ENCODE measurements at places on chromosomes 5 and 9.
A peak's percentile ranks its signal among the peaks of the same experiment; 100 is the strongest.

GRCh38 chr9:107158321-107158720 is 124.8 kb upstream of the RAD23B start:
- DNase-seq = no peak

- no peak for DNase-seq
These were observed 36.3 kb upstream of the FBXL17 start for GRCh38 chr5:108418197-108418596.

GRCh38 chr5:157607371-157608161 is 32.0 kb upstream of the ADAM19 start:
- DNase-seq = peak; percentile 36

DNA sequence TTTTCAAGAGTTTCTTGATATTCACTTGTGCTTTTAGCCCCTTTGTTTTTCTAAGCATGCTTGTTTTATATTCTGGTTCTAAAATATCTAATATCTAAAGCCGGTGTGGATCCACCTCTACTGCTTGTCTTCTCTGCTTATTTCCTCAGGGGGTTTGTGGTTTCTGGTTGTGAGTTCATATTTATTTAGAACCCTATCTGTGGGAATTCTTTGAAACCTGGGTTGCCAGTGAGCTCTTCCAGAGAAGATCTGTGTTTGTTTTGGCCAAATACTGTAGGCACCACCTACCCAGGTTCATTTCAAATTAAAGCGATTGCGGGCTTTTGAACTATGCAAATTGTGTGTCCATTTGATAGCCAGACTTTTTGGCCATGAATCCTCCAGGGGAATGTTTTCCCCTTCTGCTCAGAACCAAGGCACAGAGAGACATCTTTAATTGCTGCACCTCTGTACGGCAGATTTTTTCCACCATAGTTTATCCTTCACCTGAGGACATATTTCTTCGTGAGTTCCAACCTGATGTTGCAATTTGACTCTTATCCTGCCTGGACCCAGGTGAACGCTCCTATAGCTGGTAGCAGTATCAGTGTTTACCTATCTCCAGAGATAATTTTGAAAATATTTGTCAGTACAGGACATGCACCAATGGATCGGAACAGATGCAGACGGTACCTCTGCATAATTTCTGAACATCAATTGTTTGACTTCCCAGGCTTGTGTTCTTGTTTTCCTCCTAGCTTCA is 2.4 kb upstream of the ZBTB43 start:
- DNase-seq = no peak

- DNase-seq = no peak
These were observed 147.9 kb upstream of the VLDLR start for GRCh38 chr9:2473681-2474080.

DNA sequence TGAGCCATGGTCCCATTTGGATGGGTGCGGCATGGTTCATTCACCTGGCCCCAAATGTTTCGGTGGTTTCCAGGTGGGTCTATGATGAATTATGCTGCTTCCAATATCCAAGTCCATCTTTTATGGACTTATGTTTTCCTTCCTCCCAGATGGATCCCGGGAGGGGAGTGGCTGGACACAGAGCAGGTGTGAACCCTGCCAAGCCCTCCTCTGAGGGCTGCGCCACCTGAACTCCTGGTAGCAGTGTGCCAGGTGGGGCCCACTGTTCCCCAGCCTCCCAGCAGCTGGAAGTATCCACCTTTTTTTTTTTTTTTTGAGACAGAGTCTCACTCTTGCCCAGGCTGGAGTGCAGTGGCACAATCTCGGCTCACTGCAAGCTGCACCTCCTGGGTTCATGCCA is 42.9 kb downstream of the WNK2 start:
- no peak for DNase-seq

GRCh38 chr5:133943475-133943817 is 25.0 kb downstream of the C5orf15 start:
- no peak for DNase-seq

GRCh38 chr9:21255538-21256212 is 15.9 kb upstream of the IFNA14 start:
- no peak for DNase-seq

GRCh38 chr5:43687275-43687674 is 84.3 kb downstream of the NNT start:
- DNase-seq = no peak

- DNase-seq = no peak
These were observed 204.5 kb downstream of the HSPA4 start for GRCh38 chr5:133256276-133256675.

DNA sequence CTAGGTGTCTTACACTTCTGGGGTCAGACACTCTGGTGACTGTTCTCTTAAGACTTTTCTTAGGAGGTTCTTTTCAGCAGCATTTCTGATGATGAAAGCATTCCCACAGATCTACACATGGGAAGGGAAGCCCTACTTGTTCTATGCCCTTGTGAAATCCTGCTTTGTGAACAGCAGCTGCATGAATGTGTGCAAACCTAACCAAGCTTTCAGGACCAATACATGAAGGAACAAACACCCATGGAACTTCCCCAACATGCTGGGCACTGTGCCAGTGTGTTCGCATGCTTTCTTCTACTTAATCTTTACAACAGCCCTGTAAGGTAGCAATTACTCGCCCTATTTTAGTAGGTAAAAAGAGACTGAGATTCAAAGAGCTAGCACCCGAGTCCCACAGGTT is 439.9 kb upstream of the KLF4 start:
- DNase-seq = no peak

DNA sequence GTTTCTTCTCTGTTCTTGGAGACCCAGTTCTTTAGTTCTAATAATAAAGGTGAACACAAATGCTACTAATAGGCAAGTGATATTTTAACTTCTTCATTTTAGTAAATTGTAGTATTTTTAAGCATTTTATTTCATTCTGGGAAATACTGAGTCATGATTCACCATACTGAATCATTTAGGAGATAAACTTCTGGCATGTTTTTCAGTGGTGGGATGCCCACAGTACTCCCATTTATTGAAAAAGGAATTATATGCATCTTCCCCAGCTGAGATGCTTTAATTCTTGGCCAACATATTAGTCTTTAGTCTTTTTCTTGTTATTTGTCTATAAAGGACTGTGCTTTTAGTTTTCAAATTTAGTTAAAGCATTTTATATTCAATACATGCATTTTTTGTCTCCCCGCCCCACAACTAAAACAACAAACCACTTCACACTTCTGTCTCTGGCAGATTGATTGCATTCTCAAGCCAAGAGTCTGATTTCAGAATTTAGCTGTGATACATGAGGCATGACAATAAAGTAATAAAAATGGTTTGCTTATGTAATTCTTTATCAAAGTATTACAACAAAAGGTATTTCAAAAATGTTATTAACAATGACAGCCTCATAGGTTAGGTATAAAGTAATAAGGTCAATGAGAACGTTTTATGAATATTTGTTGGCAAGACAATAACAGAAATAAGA is 125.2 kb upstream of the CDH18 start:
- no peak for DNase-seq

GRCh38 chr9:30846651-30847050 is 1537.8 kb upstream of the ACO1 start:
- no peak for DNase-seq

GRCh38 chr5:11050596-11051304 is 289.7 kb upstream of the DAP start:
- DNase-seq = no peak

DNA sequence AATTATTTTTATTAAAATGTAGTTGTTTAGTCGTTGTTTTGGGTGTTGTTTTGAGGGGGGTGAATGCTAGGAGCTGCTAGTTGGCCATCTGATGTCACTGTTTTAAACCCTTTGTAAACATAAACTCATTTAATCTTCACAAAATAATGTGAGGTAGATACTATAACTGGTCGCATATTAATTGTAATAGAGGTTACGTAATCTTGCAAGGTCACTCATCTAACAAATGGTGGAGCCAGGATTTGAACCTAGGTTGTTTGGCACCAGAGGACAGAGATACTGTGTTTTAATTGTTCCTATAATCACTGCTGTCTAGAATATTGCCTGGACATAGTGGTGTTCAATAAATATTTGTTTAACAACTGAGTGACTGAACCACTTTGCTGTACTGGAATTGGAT is 54.4 kb downstream of the LRRTM2 start:
- DNase-seq = no peak

GRCh38 chr9:34928921-34929320 is 29.2 kb upstream of the PHF24 start:
- DNase-seq = no peak

- DNase-seq = no peak
These were observed 19.0 kb downstream of the CTXN3 start for GRCh38 chr5:127667926-127668325.

DNA sequence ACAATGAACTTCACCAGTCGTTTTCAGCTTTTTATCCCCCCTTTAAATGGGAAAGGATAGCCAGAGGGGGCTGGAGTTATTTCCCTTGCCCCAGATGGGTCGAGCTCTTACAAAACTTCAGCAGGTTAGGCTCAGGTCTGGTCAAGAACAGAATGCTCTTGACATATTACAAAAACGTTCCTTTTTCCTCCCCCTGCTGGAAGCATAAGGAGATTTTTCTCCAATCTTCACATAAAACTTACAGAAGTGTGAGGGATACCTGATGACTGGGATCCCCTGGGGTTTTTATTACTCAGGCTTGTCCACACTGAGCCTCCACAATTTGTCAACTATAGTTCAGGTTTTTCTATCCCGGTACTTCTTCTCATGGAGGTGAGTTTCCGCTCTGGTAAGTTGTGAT is 60.8 kb downstream of the CSF2 start:
- no peak for DNase-seq

- no peak for DNase-seq
These were observed 54.4 kb downstream of the ZNF474 start for GRCh38 chr5:122183788-122184170.

- no peak for DNase-seq
These were observed 66.4 kb downstream of the NRG2 start for GRCh38 chr5:139976703-139977102.

DNA sequence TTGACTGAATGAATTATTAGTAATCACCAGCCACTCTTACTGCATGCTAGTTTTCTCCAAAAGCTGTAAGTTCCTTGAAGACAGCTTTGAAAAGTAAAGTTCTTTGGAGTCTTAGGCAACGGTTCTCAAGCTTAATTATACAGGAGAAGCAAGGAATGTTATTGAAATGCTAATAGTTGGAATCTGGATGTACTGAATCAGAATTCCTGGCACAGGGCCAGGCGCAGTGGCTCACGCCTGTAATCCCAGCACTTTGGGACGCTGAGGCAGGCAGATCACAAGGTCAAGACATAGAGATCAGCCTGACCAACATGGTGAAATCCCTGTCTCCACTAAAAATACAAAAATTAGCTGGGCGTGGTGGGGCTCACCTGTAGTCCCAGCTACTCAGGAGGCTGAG is 33.4 kb downstream of the GRIA1 start:
- no peak for DNase-seq

DNA sequence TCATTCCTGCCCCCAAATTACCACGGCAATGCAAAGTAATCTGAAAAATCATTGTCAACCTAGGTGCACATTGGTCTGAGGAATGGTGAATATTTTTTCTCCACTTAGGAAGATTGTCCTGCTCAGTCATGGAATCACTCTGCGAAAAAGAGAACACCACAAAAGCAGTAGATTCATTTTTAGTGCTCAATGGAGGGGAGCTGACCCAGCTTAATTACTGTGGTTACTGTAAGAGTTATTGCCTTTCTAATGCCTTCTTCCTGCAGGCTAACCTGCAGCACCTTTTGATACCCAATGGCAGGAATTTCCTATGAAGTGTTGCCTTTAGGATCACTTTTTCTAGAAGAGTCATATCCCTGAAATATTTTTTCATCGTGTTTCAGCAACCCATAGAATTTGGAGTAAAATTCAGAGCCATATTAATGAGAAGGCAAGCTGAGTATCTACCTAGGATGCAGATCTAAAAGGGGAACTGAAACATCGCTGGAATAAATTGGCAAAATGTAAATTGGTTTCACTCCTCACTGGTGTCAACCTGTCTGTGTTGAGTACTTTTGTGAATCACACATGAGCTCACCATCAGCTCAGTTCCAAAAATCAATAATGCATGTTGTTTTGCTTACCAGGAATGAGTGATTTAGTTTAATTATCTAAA is 464.5 kb downstream of the CSNK1G3 start:
- DNase-seq = no peak

DNA sequence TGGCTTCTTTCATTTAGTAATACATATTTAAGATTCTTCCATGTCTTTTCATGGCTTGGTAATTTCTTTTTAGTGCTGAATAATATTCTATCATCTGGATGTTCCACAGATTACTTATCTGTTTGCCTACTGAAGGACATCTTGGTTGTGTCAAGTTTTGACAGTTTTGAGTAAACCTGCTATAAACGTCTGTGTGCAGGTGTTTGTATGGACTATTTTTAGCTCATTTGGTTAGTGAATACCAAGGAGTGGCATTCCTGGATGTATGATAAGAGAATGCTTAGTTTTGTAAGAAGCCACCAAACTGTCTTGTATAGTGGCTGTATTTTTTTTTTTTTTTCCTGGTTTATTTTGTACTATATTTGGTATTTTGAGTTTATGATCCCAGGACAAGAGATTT is 38.4 kb downstream of the PRRC1 start:
- DNase-seq = no peak

DNA sequence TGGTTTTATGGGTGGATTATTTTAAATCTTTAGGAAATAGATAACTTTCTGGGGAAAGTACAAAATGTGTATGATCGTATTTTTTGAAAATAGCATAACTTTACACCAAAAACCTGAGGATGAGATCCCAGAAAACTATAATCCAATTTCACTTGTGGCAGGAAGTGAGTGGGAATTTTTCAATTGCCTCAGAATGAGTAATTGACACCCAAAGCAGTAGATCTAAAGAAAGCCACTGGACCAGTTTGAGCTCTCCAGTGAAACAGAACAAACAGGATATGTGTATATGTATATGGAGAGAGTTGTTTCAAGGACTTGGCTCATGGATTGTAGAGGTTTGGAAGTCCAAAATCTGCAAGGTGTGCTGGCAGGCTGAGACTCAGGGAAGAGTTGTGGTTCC is 109.2 kb upstream of the SHB start:
- no peak for DNase-seq

DNA sequence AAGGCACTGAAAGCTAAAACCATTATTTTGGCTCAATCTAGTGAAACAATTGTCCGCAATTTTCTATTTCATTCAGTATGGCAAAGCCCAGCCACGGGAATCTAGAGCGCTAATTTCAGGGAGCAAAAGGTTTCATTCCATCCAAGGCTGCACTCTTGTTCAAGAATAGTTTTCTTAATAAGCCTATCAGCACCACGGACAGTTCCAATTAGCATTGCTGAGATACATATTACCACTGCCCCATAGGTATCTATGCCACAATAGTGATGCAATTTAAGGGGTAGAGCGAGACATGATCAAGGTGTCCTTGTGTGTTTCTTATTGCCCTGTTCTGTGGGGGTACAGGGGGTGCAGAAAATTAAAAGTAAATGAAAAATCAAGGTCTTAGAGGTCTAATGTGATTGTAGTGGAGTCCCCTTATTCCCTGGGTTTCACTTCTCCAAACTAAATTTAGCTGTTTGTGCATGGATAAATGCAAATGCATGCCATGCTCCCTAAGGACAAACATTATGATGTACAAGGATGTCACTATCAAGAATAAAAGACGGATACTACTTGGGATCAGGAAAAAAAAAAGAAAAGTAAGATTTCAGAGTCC is 45.5 kb downstream of the SPOCK1 start:
- no peak for DNase-seq

- DNase-seq = no peak
These were observed 39.8 kb downstream of the CYSTM1 start for GRCh38 chr5:140214831-140215230.

All from activated T-helper 1 cell treated with anti-CD3 and anti-CD28 coated beads, Interleukin-2, amount 50 U/mL, for 16 hours (primary cell).